ENCODE measurements at places on chromosomes 4 and X.

GRCh38 chr4:15870079-15870478, 68.5 kb downstream of the FGFBP1 start:
- no peak for DNase-seq

GRCh38 chrX:66200855-66201795, 37.1 kb downstream of the HEPH start:
- DNase-seq: no peak

- DNase-seq: peak; percentile 27
These were observed 6.5 kb downstream of the TIFA start for GRCh38 chr4:112279025-112279881.

DNA sequence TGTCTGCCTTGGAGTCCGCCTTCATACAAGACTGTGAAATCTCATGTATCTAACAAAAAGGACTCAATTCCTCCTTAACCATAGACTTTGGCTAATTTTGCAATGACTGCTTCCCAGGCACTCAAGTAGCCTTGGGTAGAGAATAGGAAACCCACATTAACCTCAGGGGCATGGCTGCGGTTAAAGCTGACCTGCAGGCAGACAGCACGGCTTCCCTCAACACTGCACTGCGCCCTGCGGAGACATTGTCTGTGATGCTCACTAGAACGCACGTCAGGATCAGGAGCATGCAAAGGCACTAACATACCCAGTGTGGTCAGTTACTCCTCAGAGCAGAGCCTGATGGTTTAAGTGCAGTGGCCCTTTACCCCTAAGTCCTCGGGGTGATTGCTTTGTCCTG, 10.3 kb upstream of the GPR143 start:
- no peak for DNase-seq

GRCh38 chr4:22202975-22203710, 254.6 kb upstream of the KCNIP4 start:
- DNase-seq: no peak

DNA sequence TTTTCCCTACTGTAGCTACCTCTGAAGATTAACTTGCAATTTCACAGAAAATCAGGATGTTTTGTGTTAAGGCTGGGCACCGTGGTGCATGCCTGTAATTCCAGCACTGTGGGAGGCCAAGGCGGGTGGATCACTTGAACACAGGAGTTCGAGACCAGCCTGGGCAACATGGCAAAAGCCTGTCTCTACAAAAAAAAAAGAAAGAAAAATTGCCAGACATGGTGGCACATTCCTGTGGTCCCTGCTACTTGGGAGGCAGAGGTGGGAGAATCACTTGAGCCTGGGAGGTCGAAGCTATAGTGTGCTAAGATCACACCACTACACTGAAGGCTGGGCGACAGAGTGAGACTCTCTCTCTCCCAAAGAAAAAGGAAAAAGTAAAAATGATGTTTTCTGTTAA, 27.4 kb downstream of the APELA start:
- DNase-seq: no peak

- no peak for DNase-seq
These were observed 34.6 kb downstream of the COX18 start for GRCh38 chr4:73034896-73035295.

- peak; percentile 11 for DNase-seq
These were observed 36.0 kb downstream of the GAB3 start for GRCh38 chrX:154714925-154715324.

DNA sequence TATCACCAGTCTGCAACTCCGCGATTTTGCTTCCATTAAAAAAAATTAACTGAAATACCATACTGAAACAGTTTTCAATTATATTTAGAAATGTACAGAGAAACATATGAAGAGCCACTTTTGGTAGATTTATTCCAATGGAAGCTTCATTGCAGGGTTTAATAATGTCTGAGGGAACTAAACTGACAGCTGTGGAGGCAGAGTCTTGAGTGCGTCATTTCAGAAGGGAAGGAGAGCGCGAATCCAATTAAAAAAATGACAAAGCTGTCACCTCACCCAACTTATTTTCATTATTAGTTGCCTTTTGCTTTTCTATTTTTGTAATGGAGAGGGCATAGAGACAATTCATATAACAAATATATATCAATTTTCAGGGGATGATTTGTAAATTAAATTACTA, 104.0 kb downstream of the UNC5C start:
- DNase-seq: no peak

- no peak for DNase-seq
These were observed 24.3 kb downstream of the NOP14 start for GRCh38 chr4:2938906-2939305.

GRCh38 chr4:94650134-94650495, 107.6 kb upstream of the BMPR1B start:
- DNase-seq: no peak

DNA sequence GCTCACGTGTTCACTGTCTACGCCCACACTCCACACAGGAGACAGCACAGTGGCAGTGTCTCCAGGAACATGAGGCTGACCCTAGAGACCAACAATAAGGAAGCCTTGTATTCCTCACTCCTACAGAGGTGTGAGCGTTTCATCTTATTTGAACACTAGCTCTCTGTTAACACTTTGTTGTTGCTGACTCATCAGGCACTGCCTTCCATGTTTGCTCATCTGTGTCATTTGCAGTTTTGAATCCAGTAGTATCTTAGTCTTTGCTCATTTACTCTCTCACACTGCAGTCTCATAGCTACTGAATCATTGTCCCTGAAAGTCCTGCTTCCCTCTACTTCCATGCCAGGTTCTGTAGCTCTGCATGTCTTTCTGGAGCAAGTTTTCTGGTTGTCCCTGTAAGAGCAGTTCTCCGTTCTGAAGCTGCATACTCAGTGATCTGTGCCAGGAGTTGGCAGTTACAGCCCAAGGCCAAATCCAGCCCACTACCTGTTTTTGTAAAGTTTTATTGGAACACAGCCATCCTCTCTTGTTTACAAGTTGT, 80.3 kb upstream of the DCLK2 start:
- no peak for DNase-seq

GRCh38 chr4:147194604-147195003, 248.9 kb upstream of the TTC29 start:
- DNase-seq: no peak

DNA sequence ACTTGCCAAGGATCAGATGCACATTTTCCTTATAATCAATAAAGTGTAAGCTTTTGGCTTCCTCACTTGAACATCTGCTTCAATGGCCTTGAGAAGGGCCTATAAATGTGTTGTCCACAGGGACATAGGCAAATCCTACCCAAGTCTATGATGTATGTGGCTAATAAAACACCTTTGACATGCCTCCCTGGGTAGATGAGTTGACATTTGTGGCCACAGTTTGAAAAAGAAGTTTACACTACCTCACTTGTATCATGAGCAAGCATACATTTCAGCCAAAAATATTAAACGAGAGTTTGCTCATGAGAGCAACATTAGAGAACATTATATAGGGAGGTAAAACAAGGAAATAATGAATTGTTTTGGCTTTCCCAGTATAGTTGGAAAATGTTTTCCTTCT, 1067.7 kb downstream of the C4orf33 start:
- DNase-seq: no peak

DNA sequence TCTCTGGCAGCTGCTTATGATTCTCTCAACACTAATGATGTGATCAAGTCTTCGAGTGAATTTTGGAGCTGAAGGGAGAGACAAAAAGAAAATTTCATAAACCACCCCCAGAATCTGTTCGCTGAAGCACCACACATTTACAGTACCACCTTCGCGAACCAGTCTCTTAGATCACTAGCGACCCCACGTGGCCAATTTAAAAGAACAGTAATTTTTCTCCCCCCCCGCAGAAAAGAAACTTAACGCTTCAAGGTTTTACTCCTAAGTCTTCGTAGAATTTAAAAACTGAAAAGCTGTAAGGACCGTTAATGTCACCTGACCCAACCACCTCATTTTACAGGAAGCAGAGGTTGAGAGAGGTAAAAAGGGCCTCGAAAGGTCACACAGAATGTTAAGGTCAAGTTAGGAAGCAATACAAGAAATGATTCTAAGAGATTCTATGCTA, 187.5 kb downstream of the QDPR start:
- DNase-seq: no peak

DNA sequence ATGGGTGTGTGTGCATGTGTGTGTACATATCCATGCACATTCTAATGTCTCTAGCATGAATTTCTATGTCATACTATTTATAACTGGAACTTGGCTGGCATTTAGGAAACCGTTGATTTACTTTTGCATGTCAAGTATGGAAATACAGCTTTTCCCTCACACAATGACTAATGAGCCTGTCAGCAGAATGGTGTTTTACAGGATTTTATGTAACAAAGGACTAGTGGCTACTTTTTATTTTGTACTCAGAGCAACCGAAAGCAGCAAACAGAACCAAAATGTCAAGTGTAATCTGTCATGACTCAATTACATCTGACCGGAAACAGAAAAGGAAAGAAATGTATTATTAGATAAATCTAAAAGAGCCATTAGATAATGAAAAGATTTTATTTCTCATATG, 1911.5 kb upstream of the AGA start:
- no peak for DNase-seq
